ENCODE measurements at places on chromosomes 11 and 22.
A peak's percentile ranks its signal among the peaks of the same experiment; 100 is the strongest.

GRCh38 chr22:41970601-41971000, 1.4 kb downstream of the SEPTIN3 start:
- no peak for DNase-seq

GRCh38 chr11:109972181-109972715, 120.9 kb upstream of the ZC3H12C start:
- DNase-seq, result no peak

GRCh38 chr22:20158391-20159036, 7.7 kb upstream of the CCDC188 start:
- no peak for DNase-seq

- DNase-seq, result peak; percentile 41
These were observed 25.4 kb downstream of the COA4 start for GRCh38 chr11:73851046-73851764.

DNA sequence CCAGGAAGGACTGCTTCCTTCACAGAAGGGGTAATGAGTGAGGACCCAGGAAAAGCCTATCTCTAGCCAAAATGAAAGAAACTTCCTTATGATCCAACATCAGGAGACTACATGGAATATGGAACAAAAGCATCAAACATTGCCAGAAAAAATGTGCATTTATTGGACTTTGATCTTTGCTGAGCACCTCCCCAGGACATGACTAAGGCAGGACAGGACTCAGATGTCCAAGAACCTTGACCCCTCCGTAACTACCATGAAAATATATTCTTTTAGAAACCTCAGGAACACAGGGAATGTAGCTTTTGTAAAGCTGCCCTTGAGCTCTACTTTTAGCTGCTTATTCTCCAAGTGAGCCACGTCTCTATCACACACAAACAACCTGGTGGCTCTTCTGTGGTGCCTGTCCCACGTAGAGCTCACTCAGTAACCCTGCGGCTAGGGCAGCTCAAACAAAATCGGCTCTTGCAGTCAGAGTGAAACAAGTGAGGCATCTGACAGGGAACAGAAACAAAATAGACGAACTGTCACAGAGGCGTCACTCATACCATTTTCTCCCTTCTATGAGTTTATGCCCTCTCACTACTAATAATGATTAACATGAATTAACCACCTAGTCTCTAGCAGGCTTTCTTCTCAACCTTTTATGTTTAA, 471.5 kb upstream of the API5 start:
- DNase-seq, result no peak

DNA sequence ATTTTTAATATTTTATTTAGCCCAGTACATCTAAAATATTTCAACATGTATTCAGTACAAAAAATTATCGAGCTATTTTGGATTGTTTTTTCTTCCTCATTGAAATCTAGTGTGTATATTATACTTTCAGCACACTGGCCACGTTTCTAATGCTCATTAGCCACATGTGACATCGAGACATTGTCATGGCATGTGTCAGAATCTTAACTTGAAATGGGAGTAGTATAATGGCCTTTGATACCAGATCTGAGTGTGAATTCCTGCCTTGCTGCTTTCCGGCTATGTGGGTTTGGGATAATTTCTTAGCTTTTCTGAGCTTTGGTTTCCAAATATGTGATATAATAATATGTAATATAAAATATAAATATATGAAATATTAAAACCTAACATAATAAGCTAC, 54.3 kb downstream of the BCL2L13 start:
- DNase-seq, result no peak

- DNase-seq, result no peak
These were observed 106.8 kb downstream of the MICAL3 start for GRCh38 chr22:17917490-17917983.

DNA sequence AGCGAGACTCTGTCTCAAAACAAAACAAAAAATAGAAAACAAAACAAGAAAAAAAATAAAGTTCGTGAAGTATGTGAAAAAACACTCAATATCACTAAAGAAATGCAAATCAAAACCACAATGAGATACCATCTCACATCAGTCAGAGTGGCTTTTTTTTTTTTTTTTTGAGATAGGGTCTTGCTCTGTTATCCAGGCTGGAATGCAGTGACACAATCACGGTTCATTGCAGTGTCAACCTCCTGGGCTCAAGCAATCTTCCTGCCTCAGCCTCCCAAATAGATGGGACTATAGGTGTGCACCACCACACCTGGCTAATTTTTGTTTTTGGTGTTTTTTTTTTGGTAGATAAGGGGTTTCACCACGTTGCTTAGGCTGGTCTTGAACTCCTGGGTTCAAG, 37.5 kb downstream of the ATG16L2 start:
- DNase-seq, result no peak

DNA sequence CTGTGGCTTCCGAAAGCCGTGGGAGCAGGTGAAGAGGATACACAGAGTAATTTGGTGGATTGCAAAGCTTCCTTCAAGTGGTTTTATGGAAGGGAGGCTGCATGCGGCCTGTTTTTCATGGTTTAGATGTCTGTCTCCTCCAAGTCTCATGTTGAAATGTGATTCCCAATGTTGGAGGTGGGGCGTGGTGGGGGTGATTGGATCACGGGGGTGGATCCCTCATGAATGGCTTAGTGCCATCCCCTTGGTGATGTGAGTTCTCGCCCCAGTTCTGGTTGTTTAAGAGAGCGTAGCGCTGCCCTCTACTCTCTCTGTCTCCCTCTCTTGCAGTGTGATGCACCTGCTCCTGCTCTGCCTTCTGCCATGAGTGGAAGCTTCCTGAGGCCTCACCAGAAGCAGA, 247.8 kb upstream of the B3GAT1 start:
- no peak for DNase-seq

DNA sequence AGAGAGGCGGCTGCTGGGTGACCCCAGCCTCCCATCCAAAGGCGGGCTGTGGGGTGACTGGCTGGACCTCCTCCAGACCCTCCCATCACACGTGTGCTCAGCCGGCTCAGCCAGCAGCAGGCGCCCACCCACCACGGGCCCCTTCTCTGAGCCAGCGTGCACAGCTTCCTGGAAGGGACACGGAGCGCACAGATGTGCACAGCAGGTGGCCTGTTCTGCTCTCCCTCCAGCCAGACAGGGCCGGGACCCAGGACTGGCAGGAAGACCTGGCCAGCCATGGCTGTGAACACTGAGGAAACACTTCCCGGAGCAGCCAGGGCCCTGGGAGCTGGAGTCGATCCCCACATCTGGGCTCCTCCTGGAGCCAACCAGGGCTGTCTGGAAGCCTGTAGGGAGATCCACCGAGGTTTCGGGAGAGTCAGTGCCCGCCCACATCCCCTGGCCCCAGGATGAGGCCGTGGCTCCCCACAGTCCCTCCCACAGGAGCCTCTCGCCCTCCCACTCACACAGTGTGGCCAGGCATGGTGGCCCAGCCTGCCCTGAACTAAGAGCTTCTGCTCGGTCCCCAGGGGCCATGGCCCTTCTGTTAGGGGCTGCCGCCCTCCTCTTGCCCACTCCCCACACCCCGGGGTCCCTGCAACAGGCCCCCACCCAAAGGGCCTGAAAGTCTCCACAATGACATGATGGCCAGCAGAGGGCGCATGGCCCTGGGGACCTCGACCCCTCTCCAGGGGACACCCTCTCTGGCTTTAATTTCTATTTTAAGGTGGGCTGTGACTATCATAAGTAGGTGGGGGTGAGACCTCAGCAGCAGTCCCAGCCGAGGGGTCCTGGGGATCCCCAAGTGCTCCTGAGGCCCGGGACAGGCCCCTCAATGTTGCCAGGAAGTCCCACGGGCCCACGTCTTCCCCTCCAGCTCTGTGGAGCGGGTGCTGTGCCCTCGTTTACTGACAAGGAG, 90.6 kb upstream of the FGF3 start:
- DNase-seq, result no peak

DNA sequence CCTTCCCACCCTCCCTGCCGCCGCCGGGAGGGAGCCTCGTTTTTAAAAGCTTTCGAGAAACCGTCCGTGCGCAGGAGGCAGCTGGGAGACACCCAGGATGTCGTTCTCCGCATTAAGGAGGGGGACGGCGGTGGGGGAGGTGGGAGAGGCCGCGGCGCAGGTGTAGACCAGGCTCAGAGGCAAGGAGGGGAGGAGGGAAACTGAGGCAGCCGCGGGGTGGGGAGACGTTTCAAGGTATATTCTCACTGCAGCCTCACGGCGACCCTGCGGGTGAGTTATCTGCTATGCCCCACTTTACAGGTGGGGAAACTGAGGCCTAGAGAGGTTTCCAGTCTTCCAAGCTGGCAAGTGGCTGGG, 42.7 kb downstream of the CYTH4 start:
- no peak for DNase-seq

GRCh38 chr11:72969894-72970335, 155.7 kb downstream of the ATG16L2 start:
- DNase-seq, result no peak

DNA sequence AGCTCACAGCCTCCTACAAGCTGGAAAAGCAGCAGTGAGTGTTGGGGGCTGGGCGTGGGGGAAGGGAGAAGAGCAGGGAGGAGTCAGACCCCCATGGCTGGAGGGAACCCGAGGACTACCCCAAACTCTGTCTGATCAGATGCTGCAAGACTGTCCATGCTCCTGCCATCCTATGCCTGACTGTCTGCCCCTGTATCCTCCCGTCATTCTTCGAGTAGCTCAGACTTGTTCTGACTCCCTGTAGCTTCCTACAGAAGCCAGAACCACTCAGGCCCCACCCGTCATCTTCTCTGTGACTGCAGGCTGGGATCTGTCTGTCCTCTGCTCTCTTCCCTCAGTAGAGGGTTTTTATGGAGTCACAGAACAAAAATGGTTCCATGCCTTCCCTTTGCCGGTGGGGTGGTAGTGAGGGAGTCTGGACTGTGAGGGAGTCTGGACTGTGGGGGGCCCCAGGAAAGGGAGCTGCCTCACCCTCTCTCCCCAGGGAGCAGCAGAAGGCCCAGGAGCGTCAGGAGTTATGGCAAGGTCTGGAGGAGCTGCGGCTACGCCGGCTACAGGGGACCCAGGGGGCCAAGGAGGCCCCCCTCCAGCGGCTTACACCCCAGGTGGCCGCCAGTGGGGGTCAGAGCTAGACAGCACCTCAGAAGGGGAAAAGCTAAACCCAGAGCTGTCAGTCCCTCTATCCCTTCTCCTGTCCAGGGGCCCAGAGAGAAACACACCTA, 2.3 kb downstream of the GPHA2 start:
- no peak for DNase-seq

GRCh38 chr22:37267135-37267587, 15.1 kb upstream of the CYTH4 start:
- peak; percentile 50 for DNase-seq

Data from GDM1 (cell line).